ENCODE measurements at places on chromosomes 2 and 18. TPM values are rescaled to one million over a fixed set of nuclear protein-coding genes. Genes with fewer than 3 reads are reported as not detected.

FASTKD2 gene
- 28.0 TPM for total RNA-seq

NTSR2 gene
- not detected for total RNA-seq

CTAGE1 gene
- total RNA-seq: not detected

UGT1A6 gene
- 0.78 TPM for total RNA-seq

VWC2L gene
- total RNA-seq: not detected

STEAP3 gene
- total RNA-seq: 34.9 TPM

IL36RN gene
- 0.15 TPM for total RNA-seq
